ENCODE measurements at places on chromosomes 5 and 9.

DNA sequence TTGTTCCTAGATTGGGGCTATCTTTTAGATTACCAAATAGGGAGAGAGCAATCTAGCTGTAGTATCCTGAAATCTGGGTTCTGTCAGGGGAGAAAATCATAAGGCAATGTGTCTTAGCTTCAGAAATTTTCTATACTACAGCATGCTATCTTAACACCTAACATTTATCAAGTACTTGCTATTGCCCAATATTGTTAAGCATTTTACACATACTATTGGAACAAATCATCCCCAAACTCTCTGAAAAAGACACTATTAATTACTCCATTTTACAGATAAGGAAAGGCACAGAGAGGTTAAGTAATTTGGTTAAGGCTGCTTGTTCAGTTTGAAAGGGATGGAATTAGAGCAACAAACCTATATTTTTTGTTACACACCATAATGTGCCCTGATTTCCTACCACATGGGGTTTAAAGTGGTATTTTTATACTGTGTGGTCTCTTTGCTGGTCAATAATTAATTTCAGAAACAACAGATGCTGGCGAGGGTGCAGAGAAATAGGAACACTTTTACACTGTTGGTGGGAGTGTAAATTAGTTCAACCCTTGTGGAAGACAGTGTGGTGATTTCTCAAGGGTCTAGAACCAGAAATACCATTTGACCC lies 57.2 kb upstream of the RIC1 start:
- DNase-seq, result no peak

- no peak for DNase-seq
These were observed 160.4 kb downstream of the SPATA31D1 start for GRCh38 chr9:82148901-82149461.

GRCh38 chr5:123266365-123266764 lies 156.8 kb downstream of the CEP120 start:
- DNase-seq, result no peak

- DNase-seq, result no peak
These were observed 737.6 kb upstream of the NUDT12 start for GRCh38 chr5:104299998-104300706.

DNA sequence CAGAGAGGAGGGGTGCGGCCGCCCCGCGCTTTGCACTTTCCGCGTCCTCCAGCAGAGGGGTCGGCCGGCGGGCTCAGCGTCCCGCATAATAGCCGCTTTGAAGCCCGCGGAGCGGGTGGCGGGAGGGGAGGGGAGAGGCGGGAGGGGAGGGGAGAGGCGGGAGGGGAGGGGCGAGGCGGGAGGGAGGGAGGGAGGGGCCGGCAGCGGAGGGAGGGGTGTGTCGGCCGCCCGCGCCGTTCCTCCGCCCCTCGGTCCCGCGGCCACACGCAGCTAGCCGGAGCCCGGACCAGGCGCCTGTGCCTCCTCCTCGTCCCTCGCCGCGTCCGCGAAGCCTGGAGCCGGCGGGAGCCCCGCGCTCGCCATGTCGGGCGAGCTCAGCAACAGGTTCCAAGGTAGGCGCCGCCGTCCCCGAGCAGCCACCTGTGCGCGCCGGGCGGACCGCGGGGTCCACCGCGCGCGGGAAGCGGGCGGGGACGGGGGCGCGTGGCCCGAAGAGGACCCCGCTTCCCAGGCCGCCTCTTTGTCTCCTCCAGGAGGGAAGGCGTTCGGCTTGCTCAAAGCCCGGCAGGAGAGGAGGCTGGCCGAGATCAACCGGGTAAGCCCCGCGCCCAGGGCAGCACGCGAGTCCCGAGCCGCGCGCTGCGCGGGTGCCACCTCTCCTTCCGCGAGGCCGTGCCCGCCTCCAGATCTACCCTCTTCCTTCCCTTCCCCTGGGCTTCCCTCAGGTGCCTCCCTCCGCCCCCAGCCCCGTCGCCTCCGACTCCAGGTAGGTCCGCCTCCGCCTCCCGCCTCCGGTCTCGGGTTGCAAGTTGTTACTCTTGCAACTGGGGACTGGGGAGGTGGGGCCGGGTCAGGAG lies at the start of gene AIF1L:
AIF1L (plus strand) TSS at position 263 of the 857 bp plus-strand sequence; CDS start at position 362, 99 bp downstream.
- DNase-seq, result no peak

DNA sequence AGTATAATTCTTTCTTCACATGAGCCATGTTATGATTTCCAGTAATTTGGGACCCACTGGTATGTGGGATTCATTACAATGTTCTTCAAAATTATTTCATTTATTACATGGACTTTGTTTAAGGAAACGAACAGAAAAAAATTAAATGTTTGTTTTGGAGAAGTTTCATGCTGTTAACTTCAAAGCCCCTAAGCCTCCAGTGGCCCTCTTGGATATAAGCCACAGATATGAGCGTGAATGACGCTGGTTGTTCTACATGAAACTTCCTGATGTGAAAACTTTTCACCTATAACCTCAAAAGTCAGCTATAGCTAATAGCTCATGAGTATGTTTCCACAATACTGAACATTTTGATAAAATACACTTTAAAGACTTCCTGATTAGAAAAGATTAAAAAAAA lies 334.2 kb downstream of the PDE4D start:
- no peak for DNase-seq

DNA sequence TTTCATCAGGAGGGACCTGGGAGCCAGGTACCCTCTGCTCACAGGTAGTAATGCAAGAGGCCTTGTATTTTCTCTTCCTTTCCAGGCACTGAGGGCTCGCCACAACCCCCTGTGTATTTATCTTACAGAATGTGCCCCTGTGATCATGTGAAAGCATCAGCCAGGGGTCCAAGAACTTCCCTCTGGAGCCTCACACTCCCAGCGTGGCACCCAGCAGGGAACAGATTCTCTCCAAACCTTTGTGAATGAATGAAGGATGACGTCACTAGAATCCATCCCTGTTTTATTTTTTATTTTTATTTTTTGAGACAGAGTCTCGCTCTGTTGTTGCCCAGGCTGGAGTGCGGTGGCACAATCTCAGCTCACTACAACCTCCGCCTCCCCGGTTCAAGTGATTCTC lies 107.3 kb upstream of the IER5L start:
- DNase-seq, result no peak

GRCh38 chr5:147445090-147445489 lies 64.8 kb downstream of the DPYSL3 start:
- no peak for DNase-seq

- no peak for DNase-seq
These were observed 162.0 kb upstream of the CDKN2B start for GRCh38 chr9:22170990-22171670.

- no peak for DNase-seq
These were observed 45.8 kb upstream of the NKD2 start for GRCh38 chr5:962801-963200.

DNA sequence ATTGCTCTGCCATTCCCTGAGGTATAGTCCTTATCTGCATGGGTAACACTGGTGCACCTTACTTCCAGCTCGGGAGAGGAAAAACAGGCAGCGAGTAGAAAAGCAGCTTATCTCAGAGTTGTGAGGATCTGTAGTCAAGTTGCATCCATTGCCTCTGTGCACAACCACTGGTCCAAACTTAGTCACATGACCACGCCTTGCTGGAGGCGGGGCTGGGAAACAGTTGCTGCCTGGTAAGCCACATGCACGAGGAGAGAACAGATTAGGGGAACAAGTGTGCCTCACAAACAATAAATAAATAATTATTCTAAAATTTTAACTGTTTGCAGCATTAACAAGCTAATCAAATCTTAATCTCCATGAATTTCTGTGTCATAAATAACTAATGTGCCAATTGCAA lies 18.6 kb downstream of the ZNF622 start:
- DNase-seq, result no peak

- no peak for DNase-seq
These were observed 383.4 kb downstream of the ICE1 start for GRCh38 chr5:5805916-5806315.

GRCh38 chr9:84669288-84670137 lies at the start of gene NTRK2:
Gene NTRK2 (plus strand): TSS chr9:84669729. CDS start chr9:84670749, 1,020 bp downstream.
- DNase-seq, result peak; percentile 3

DNA sequence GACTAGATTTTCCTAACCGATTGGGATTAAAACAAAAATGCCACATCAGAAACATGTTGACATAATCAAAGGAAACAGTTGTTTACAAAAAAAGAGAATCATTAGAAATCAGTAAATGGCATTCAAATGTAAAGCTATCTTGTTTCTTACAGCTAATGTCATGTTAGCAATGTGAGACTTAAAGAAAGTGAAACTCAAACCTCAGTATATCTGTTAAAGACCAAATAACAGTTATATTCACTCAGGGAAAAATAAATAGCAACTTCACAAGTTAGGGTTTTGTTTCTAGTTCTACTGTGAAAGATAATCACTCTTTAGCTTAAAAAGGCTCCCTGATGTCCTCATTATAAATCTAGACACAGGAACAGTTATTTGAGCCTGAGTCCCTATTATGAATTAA lies 189.3 kb upstream of the EFNA5 start:
- DNase-seq, result no peak

- DNase-seq, result no peak
These were observed 124.9 kb downstream of the PPP2R2B start for GRCh38 chr5:146753641-146754040.

- DNase-seq, result no peak
These were observed 9.9 kb downstream of the REEP2 start for GRCh38 chr5:138448481-138449398.

DNA sequence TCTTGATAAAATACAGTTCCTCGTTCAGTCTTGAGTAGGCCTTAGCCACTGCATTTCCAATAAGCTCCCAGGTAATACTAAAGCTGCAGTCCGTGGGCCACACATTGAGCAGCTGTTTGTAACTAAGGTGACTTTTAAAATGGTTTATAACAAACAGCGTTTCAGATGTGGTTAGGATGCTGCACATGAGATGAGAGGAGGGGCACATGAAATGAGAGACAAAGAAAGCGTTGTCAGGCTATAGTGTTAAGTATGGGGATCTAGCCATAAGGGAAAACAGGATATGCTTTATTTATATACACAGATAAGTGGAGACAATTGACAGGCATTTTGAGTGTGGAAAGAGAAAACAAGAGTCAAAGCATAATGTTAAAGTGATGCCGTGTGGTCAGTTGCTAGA lies 89.9 kb downstream of the PAM start:
- DNase-seq, result no peak

- peak; percentile 62 for DNase-seq
These were observed 419.9 kb upstream of the GRAMD2B start for GRCh38 chr5:126003309-126003708.

DNA sequence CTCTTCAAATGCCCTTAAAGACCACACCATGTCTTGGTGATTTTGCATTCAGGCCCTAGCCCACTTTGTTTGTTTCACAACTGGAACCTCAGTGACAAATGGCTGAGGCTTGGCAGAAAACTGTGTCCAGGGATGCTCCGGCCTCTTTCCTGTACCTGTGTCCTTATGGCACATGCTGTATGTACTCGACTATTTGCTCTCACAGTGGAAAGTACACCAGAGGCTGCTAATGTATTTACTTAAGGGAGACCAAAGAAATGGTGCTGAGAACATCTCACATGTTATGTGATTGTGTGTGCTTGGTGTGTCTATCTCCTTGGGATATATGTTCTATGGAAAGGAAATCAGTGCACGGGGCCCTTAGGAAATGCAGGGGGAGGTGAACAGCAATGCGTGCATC lies 263.3 kb downstream of the GADD45G start:
- no peak for DNase-seq

GRCh38 chr9:120696551-120697230 lies 17.6 kb downstream of the MEGF9 start:
- DNase-seq, result peak; percentile 90
